DMS 273 treated with DMSO at 0.1 percent for 48 hours (cell line): ENCODE measurements at places on chromosomes 4 and X.

DNA sequence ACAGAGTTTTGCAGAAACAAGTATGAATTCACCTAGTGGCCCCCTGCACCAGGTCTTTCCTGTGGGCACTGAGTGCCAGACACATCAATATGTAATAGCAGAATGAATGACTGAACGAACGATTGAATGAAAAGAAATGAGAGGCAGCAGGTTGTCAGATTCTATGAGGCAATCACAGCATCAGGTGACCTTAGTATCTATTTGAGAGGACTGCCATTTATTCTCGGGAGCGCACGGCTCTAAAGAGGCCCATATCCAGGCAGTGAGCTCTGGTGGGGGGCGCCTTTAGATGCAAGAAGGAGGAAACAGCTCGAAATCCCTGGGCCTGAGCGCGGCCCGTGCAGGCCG, 528 bp upstream of the SLC25A4 start:
- no peak for DNase-seq

DNA sequence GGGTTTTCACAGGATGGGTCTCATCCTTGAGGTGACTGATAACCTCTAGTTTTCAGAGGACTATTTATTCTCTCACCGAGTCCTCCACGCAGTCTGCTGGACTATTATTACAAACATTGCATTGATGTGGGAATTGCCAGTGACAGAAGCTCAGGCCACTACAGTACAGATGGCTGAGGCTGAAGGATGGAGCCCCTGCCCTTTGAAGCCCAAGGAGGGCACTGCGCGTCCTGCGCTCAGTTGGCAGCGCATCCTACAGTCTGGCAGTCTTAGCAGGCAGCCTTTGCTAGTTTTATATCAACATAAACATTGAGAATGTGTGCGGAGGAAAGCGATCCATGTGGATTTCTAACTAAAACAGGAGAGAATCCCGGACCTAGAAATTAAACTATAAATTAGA, 1.5 kb upstream of the RELL1 start:
- no peak for DNase-seq

GRCh38 chr4:40552536-40552935, 77.1 kb downstream of the RBM47 start:
- no peak for DNase-seq

DNA sequence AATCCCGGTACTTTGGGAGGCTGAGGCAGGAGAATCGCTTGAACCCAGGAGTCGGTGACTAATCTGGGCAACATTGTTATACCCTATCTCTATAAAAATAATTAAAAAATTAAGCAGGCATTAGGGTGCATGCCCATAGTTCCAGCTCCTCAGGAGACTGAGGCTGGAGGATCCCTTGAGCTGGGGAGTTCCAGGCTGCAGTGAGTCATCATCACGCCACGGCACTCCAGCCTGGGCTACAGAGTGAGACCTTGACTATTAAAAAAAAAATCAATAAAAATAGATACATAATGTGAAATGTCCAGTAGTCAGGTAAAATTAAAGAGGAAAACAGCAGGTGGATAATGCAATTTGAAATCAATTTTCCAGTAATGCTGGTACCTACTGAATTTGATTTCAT, 14.6 kb downstream of the ADGRL3 start:
- DNase-seq: no peak

GRCh38 chr4:108166441-108167315, 2.1 kb downstream of the LEF1 start:
- DNase-seq: peak; percentile 55

DNA sequence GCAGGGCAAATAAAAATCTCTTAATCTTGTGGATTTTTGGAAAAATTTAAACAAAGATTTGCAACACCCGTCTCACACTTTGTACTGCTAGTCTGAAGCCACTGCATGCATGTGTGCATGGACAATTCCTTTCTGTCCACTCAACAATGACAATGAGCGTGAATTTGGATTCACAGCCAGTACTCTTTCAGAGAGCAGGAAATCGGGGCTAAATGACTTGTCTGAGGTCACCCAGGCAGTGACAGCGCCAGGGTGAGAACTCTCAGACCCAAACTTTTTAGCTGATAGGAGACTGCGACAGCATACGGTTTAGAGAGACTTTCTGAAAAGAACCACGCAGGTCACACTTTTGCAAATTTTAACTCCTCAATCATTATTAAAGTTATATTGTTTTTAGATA, 90.9 kb downstream of the ZNF827 start:
- DNase-seq: no peak

GRCh38 chr4:73396304-73396703, 7.8 kb upstream of the ALB start:
- no peak for DNase-seq
